ENCODE measurements at places on chromosomes 5 and 9. TPM values are rescaled to one million over a fixed set of nuclear protein-coding genes. Genes with fewer than 3 reads are reported as not detected.

UHRF2 gene
- 52.3 TPM for polyA plus RNA-seq

C9orf57 gene
- not detected for polyA plus RNA-seq

GRCh38 chr9:13189362-13189761 is 90.1 kb downstream of the MPDZ start:
- no peak overlapping the region for H3K4me3 ChIP-seq
- H3K4me1 ChIP-seq, result no peaks in the 10 kb centered on the region
- H3K36me3 ChIP-seq, result peaks cover 4% of the 10 kb centered on the region
- H3K27ac ChIP-seq, result no peak overlapping the region

- no peaks in the 10 kb centered on the region for H3K4me1 ChIP-seq
- no peak overlapping the region for H3K27ac ChIP-seq
- H3K4me3 ChIP-seq, result no peak overlapping the region
- no peaks in the 10 kb centered on the region for H3K27me3 ChIP-seq
These were observed 22.1 kb upstream of the TAS2R1 start for GRCh38 chr5:9652295-9652694.

- no peaks in the 10 kb centered on the region for H3K36me3 ChIP-seq
- H3K4me1 ChIP-seq, result no peaks in the 10 kb centered on the region
- H3K4me3 ChIP-seq, result no peak overlapping the region
- no peaks in the 10 kb centered on the region for H3K27me3 ChIP-seq
These were observed 64.5 kb downstream of the SEC61B start for GRCh38 chr9:99286536-99286935.

DNA sequence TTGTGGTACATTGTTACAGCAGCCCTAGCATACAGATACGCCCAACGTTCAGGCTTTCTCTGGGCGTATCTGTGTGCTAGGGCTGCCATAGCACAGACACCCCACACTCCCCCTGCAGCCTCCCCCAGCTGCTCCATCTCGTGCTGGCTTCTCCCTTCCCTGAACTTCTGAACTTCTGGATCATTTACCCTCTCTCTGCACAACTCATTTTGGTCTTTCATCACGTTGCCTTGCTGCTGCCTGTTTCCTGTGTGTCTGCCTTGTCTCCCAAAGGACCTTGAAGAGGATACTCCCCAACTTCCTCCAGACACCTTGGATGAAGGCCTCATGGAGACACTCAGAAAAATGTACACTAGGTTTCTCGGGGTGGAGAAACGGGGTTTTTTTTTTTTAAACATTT is 37.3 kb downstream of the SLIT3 start:
- no peak for DNase-seq
- no peak overlapping the region for H3K27ac ChIP-seq
- no peaks in the 10 kb centered on the region for H3K27me3 ChIP-seq
- H3K4me3 ChIP-seq, result no peak overlapping the region
- no peaks in the 10 kb centered on the region for H3K4me1 ChIP-seq
- H3K36me3 ChIP-seq, result no peaks in the 10 kb centered on the region

DNA sequence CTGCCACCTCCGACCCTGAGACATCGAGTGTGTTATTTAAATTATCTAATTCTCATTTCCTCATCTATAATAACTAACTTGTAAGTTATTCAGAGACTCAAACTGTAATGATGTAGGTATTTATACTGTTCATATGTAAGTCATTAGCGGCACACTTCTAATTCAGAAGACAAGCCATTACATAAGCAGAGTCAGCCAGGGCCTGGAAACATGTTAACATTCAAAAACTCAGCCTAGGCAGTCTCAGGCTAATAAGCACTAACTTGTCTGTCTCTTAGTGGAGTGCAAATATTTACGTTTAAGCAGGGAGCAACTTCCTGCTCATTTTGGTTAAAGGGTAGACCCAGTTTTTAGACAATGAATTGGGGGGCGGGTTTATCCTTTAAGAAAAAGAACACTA is 598.4 kb downstream of the ACTL7B start:
- no peak overlapping the region for H3K4me3 ChIP-seq
- no peak overlapping the region for H3K27ac ChIP-seq
- H3K36me3 ChIP-seq, result no peaks in the 10 kb centered on the region
- H3K4me1 ChIP-seq, result no peaks in the 10 kb centered on the region
- no peak for DNase-seq

GRCh38 chr5:79560771-79561524 is 47.0 kb upstream of the HOMER1 start:
- H3K4me3 ChIP-seq, result no peak overlapping the region
- no peaks in the 10 kb centered on the region for H3K4me1 ChIP-seq
- H3K36me3 ChIP-seq, result no peaks in the 10 kb centered on the region
- no peak overlapping the region for H3K27ac ChIP-seq

DNA sequence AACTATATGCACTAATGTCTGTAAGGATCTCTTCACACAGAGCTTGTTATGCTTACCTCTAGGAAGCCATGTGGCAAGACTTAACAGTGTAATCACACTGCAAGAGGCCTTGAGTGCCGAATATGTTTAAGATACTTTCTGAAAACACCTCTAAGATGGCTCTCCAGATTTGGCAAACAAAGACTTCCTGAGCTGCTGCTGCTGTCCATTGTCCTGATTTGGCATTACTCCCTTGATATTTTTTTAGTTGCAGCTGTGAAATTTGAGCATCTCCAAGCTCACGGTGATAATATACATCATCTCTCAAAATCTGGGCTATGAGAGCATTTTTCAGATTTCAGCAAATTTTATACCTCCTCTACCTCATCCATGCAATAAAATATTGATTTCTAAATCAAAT is 384.5 kb upstream of the CDH6 start:
- no peak overlapping the region for H3K27ac ChIP-seq
- H3K4me3 ChIP-seq, result no peak overlapping the region
- DNase-seq, result no peak
- no peaks in the 10 kb centered on the region for H3K36me3 ChIP-seq

DNA sequence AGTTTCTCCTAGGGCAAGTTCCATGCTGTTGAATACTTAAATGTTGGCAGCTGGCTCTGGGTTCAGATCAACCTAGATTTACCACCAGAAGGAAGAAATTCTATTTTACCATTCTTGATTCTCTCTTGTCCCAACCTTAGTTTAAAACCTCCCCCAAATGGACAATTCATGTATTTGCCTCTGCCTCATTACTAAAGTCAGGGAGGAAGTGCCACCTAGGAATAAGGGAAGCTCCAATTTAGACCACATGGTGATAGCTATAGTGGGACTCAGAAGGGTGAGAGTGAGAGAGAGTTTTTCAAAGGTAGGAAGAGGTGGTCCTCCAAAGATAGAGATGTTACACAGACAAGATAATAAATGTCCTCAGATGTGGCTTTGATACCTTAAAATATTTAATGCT is 53.4 kb upstream of the PAM start:
- no peaks in the 10 kb centered on the region for H3K4me1 ChIP-seq
- DNase-seq, result no peak
- no peak overlapping the region for H3K27ac ChIP-seq
- H3K4me3 ChIP-seq, result no peak overlapping the region

- H3K27ac ChIP-seq, result no peak overlapping the region
These were observed 18.5 kb downstream of the CCDC69 start for GRCh38 chr5:151205411-151205810.

DNA sequence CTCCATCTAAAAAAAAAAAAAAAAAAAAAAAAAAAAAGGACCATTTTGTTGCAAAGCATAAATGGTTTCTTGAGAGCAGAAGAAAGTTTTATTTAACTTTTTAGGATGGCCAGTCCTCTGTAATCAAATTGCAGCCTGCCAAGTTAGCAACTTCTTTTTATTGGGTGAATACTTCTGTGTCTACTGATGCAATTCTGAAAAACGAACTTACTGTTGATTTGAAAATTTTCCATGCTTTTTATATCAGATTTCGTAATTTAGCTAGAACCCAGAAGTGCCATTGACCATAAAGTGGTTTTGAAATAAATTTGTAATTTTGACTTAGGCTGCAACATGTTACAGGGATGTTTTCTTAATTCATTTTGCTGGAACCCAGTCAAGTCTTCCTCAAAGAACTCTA is 269.1 kb upstream of the ACTBL2 start:
- H3K27ac ChIP-seq, result no peak overlapping the region
- no peaks in the 10 kb centered on the region for H3K4me1 ChIP-seq
- no peaks in the 10 kb centered on the region for H3K36me3 ChIP-seq
- no peak for DNase-seq
- H3K4me3 ChIP-seq, result no peak overlapping the region

- no peak overlapping the region for H3K4me3 ChIP-seq
- H3K36me3 ChIP-seq, result no peaks in the 10 kb centered on the region
- no peak for DNase-seq
- no peaks in the 10 kb centered on the region for H3K4me1 ChIP-seq
- H3K27me3 ChIP-seq, result no peaks in the 10 kb centered on the region
- H3K27ac ChIP-seq, result no peak overlapping the region
These were observed 192.2 kb upstream of the C9orf72 start for GRCh38 chr9:27765266-27766072.

DNA sequence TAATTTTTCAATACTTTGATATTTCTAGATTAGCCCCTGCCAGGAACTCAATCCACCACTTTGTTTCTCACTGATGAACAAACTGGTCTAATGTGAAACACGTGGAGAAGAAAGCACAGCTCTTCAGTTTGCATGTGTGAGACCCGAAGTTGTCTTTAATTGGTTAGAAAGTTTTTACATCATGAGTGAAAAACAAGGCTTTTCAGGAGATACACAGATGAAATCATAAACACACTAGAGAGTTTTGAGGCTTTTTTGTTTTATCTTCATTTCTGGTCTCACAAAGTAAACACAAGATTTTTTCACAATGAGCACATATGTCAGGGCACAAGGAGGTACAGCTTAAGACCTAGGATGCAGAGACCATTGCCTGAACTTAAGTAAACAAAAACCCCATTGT is 84.5 kb upstream of the MOCS2 start:
- no peak for DNase-seq
- H3K4me1 ChIP-seq, result no peaks in the 10 kb centered on the region
- H3K27ac ChIP-seq, result no peak overlapping the region
- H3K27me3 ChIP-seq, result no peaks in the 10 kb centered on the region
- H3K4me3 ChIP-seq, result no peak overlapping the region
- no peaks in the 10 kb centered on the region for H3K36me3 ChIP-seq

GRCh38 chr9:31236344-31236743 is 1148.1 kb upstream of the ACO1 start:
- H3K4me1 ChIP-seq, result no peaks in the 10 kb centered on the region
- H3K27ac ChIP-seq, result no peak overlapping the region
- no peaks in the 10 kb centered on the region for H3K36me3 ChIP-seq
- DNase-seq, result no peak
- no peaks in the 10 kb centered on the region for H3K27me3 ChIP-seq

- H3K4me3 ChIP-seq, result no peak overlapping the region
- H3K27ac ChIP-seq, result peak overlapping the region; percentile 44
- peaks cover 22% of the 10 kb centered on the region for H3K4me1 ChIP-seq
- peaks cover 17% of the 10 kb centered on the region for H3K36me3 ChIP-seq
These were observed 8.2 kb downstream of the OTULIN start for GRCh38 chr5:14672484-14673394.

Measured in large intestine (tissue), 12 donors.